ENCODE measurements at places on chromosomes 7 and 10.

DNA sequence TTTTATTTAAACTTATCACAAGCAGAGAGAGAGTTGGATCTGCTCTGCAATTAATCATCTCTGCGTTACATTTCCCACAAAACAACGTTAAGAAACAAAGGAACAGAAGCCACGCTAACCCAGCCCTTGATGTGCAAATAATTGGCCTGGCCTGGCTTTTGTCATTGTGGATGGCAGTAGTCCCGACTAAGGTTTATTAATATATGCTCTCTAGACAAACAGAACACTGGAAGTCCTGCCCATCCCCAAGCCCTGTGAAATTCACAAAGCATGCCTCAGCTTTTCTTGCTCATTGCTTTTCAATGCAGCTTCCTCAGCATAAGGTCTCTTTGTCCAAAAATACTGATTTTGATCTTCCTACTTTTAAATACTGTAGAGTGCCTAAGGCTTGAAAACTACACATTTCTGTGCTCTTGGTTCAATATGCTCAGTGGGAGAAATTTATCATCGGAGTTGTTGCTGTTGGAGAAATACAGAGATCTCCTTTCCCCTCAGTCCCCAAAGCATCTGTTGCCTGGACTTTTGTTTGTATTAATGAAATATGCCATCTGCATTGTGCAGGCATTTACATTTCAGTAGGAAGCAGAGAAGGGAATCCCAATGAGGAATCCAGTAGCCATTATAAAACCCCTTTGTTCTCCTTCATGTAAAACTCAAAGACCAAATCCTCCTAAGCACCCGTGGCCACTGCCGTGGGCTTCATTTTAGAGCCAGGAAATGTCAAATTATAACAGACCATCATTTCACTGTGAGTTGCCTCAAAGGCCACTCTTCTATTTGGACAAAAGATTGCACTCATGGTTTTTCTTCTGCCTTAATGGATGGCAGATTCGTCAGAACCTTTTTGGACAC is 61.1 kb downstream of the SORCS1 start:
- no peak for DNase-seq

DNA sequence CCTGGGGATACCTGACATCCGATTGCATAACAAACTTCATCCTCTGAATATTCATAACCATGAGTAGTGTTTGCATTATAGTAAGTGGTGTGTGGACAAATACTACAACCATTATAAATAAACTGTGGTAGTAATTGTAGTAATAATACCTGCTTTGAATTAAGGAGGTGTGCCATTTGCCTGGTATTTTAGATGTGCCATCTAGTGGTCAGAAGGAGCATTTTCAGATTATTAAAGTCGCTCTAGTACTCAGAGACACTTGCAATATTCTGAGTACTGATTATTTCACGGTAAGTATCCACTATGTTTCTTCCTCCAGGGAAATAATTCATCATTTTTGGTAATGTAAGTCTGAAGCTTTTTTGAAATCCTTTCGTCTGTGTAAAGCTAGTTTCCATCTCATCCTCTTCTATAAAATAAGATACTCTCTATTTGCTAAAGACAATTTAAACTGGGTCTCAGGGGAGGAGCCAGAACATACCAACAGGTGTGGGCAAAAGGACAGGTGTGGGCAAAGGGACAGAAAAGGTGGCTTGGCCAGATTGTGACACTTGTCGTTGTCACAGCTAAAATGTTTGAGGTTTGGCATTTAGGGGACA is 115.3 kb upstream of the WDR11 start:
- DNase-seq: no peak

GRCh38 chr10:95836610-95837355 is 71.0 kb upstream of the CC2D2B start:
- DNase-seq: no peak

- DNase-seq: no peak
Measured at GRCh38 chr10:66258693-66259092, 667.1 kb upstream of the LRRTM3 start.

GRCh38 chr10:69239816-69240434 is 19.8 kb downstream of the HKDC1 start:
- no peak for DNase-seq

DNA sequence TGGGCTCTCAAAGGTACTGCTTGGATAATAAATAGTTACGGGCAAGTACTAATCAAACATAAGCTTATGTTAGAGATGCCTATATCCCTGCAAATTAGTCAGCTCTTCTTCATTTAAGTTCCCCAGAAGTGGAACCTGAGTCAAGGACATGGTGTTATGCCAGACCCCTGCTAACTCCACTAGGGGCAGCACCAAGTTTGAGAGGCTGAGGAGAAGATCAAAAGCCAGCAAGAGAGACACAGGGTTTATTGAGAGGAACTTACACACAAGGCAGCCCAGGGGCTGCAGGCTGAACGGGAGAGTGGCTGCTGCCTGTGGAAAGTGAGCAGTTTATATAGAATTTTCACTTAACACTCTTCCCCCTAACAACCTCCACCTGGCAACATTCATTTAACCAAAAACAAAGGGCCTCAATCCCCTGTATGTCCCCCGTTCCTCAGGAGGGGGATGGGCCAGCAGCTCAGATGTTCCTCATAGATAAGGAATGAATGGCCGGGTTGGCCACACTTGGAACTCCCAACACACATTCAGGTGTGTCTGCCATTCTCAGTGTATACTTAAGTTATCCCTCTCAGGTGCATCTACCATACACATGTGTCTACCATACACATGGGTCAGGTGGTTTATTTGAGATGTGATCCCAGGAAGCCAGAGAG is 62.6 kb upstream of the GHITM start:
- no peak for DNase-seq

GRCh38 chr10:25901199-25901598 is 32.8 kb upstream of the MYO3A start:
- no peak for DNase-seq

- DNase-seq: no peak
Measured at GRCh38 chr7:20776942-20777341, 9.7 kb downstream of the SP8 start.

DNA sequence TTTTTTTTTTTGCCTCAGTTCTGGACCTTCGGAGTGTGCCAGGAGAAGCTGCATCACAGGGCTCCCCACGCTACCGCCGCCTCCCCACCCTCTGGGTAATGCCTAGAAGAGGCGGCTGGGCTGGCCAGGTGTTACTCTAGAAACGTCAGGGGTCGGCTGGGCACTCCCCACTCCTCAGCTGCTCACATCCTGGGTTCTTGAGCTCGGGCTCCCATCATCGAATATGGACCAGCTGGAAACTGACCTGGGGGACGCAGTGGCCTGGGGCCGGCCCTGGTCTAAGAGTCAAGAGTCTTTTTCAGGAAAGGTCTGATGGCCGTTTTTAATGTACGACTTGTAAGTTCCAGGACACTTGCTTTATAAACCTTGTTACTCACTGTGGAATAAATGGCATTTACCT is 326.5 kb downstream of the WDR37 start:
- DNase-seq: no peak

DNA sequence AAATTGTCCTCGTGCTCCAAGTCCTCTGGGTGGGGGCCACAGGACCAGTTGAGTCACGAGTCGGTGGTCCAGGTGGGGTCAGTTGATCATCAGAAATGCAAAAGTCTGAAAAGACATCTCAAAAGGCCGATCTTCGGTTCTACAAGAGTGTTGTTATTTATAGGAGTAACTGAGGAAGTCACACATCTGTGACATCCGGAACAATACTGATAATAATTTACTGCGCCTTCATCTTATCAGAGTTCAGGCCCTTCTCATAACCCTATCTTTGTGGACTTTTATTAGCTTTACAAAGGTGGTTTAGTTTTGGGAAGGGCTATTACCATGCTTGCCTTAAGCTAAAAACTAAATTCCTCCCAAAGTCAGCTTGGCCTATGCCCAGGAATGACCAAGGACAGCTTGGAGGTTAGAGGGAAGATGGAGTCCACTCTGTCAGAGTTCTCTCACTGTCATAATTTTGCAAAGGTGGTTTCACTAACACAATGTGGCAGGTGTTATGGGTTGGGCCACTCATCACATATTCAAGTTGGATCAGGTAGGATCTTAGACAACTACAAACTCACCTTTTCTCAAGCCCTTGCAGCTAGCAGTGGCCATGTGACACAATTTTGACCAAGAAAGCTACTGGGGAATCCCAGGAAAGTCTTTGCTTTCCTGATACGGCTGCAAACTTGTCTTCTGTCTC is 54.7 kb upstream of the CHST3 start:
- DNase-seq: no peak

DNA sequence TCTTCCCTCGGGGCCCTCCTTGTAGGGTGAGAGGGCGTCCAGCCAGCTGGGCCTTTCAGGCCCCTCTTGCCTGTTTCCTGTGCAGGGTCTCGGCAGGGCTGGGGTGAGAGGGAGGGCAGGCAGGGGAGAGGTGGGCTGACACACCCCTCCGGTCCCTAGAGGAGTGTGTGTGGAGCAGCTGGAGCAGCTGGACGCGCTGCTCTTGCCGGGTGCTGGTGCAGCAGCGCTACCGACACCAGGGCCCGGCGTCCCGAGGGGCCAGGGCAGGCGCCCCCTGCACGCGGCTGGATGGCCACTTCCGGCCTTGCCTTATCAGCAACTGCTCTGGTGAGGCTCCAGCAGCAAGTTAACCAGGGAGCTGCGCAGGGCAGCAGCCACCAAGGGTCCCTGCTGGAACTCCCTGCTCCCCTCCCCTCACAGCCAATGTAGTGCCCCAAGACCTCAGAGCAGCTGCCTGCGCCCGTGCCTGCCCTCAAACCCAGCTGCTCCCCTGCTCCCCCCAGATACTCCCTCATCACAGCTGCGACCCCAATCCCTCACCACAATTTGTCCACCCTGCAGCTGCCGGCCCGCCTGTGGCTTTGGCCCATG is 15.7 kb upstream of the ZNF862 start:
- peak; percentile 11 for DNase-seq

DNA sequence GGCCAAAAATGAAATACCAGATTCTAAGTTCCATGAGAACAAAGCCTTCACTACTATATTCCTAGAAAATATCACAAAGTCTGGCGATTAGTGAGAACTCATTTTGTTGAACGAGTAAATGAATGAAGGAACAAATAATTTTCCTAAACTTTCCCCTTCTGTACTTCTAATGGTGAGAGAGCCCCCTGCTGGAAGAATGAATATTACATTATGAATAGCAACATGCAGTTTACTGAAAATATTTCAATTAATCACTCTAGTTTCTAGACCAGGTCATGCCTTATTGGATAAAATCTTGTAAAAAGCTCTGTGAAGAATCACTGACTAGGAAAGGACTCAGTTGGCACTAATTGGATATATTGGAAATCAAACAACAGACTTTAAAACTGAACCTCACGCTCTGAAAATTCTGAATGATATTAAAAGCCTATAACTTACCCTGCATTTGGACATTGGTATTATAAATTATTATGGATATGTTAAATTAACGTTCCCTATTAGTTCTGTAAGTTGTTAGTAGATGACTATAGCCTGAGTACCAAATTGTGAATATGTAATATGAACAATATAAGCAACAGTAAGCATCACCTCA is 32.4 kb upstream of the MTPN start:
- DNase-seq: no peak

- no peak for DNase-seq
Measured at GRCh38 chr7:155093596-155093995, 23.5 kb downstream of the HTR5A start.

DNA sequence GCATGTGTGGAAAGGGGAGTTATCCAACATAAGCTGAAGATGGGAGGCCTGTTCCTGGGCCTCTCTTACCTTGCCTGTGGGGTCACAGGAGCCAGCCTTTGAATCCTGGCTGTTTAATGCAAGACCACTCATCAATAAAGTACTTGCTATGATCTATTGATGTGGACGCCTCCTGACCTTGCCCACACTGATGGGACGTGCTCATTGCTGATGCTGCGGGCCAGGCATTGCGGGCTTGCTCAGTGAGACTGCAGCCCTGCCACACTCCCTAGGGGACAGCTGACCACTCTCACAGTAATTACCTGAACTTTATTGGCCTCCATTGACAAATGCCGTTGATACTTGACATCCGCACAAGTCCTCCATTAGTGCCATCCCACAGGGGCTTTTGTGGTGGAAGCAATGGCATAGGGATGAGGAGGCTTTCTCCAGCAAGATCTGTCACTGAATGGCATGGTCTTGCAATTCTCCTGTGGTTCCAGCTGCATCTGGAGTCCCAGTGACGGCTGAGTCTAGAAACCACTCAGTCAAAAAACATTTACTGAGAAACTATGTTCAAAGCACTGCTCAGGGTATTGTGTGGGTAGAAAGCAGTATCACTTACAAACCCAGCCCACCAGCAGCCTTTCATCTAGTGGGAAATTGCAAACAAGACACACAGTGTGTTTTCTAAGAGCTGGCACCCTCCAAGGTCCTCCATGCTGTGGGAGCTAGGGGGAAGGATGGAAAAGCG is 135.1 kb upstream of the YAE1 start:
- DNase-seq: no peak

DNA sequence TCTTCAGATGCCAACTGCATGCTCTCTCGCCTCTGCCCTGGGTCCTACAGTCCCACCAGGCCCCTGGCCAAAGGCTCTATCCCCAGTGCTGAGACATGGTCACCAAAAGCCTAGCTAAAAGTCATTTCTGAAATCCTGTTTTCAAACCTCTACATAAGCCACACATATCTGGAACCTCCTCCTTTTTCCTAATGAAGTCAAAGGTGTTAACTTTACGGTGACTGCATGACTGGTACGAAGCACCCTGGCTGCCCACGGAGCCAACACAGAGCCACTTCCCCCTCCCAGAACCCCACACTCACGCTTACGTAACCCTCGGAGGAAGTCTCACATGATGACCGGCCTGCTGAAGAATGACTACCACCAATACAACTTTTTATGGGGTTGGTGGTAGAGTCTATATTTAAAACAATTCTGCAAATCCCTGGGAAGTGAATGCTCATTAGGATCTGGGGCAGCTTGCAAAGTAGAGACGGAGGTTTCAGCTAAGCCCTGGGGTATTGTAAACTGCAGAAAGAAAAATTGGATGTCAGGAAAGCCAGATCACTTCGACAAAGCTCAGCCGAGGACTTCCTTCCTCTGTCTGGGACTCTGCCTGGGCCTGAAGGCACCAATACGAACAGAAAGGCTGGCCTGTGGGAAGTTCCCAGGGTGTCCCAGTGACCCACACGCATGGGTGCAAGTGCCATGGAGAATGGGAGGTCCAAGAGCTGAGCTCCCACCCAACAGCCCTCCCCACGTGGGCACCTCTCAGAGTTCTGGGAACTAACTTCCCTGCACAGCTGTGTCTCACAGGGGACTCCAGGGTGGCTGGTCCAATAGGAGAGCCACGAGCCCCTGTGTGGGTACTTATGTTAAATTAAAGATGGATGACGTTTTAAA is 50.7 kb downstream of the PDGFA start:
- DNase-seq: no peak

GRCh38 chr7:100022621-100023020 is 7.2 kb downstream of the ZKSCAN1 start:
- DNase-seq: no peak

- no peak for DNase-seq
Measured at GRCh38 chr7:1385086-1385808, 74.0 kb downstream of the MICALL2 start.

DNA sequence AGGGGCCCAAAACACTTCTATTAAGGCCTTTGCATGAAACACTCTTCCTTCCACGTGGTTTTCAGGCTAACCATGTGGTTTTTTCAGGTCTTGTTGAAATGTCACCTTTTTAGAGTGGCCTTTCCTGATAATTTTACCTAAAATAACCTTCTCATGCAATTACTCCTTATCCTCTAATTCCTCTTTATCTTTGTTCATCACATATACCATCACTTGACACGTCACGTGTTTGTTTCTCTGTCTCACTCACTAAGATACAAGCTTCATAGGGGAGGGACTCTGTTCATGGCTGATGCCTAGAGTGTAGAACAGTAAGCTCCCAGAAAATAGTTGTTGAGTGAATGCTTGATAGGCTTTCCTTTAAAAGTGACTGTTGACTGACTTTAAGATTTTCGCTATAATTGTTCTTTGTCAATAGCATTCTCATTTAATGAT is 63.7 kb downstream of the ST7 start:
- no peak for DNase-seq

GRCh38 chr10:91226093-91226492 is 5.6 kb downstream of the PCGF5 start:
- no peak for DNase-seq

Measured in 8988T (cell line).